CD8-positive, alpha-beta memory T cell (primary cell): ENCODE measurements at places on chromosomes 13 and 19.

GRCh38 chr19:45899919-45900589 lies 2.4 kb downstream of the MYPOP start:
- no peak overlapping the region for H3K27ac ChIP-seq
- H3K27me3 ChIP-seq = no peaks in the 10 kb centered on the region
- H3K36me3 ChIP-seq = no peaks in the 10 kb centered on the region
- no peak for DNase-seq
- no peak overlapping the region for H3K4me3 ChIP-seq
- peaks cover 16% of the 10 kb centered on the region for H3K4me1 ChIP-seq

DNA sequence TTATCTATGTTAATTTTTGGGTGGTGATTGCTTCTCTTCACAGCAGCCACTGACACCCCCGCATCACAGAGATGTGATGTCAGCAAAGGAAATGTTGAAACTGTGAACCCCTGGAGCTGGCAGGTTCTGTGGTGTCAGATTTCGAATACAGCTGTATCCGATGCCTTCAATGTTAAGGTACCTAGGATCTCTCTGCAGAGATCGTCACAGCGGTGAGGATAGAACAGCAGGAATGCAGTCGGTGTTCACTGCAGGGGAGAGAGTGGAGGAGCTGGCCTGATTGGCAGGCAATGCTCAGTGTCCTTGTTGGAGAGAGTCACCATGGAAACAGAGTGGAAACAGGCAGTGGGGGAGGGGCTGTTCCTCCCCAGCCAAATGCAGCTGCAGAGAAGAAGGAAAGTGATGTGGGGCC lies 79.5 kb upstream of the ZNF835 start:
- no peak overlapping the region for H3K27ac ChIP-seq
- DNase-seq = no peak
- no peaks in the 10 kb centered on the region for H3K36me3 ChIP-seq
- H3K27me3 ChIP-seq = no peaks in the 10 kb centered on the region
- no peak overlapping the region for H3K4me3 ChIP-seq

DNA sequence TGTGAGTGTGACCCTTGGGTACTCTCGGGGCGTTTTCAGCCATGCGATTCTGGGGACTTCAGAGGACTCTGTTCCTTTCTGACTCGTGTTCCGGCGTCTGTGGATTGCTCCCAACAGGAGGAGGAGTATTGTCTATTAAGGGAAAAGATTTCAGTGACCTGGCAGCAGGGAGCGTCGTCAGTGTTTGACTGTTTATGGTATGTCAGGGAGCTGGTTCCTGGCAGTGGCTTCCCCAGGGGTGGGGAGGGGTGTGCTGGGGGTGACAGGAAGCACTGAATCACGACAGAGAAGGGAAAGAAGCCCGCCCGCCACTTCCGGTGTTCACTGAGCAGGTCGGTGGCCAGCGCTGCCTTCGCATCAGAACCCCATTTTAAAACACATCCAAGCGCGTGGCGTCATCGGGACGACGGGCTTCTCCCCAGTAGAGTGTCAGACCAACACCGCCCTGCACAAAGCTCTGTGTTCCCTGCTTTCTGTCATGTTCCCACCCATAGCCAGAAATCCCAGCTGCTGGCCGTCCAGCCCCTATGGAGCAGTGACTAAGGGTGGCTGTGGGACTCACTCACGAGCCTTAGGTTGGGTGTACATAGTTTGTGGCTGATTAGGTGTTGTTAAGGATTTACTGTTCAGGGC lies 33.8 kb downstream of the COL4A2 start:
- no peaks in the 10 kb centered on the region for H3K27me3 ChIP-seq
- no peak overlapping the region for H3K27ac ChIP-seq
- DNase-seq = no peak
- peaks cover 21% of the 10 kb centered on the region for H3K4me1 ChIP-seq

DNA sequence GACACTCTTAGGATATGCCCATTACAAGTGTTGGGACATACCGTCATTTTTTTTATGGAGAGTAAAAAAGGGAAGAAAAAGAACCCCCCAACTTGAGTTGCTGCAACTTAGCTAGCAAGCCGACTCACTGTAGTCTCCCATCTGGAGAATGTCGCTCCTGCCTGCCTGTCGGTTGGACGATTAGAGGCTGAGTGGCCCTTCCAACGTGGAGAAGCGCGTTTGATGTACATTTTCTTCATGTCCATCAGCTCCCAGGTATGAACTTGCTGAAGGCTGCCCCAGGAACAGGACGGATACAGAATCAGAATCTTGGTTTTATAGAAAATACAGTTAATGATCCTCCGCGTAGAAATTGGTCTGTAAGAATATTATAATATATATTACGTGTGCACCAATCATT lies 189.0 kb upstream of the SOX1 start:
- no peak overlapping the region for H3K27ac ChIP-seq
- no peaks in the 10 kb centered on the region for H3K27me3 ChIP-seq
- no peak for DNase-seq
- no peaks in the 10 kb centered on the region for H3K4me1 ChIP-seq
- no peak overlapping the region for H3K4me3 ChIP-seq

DNA sequence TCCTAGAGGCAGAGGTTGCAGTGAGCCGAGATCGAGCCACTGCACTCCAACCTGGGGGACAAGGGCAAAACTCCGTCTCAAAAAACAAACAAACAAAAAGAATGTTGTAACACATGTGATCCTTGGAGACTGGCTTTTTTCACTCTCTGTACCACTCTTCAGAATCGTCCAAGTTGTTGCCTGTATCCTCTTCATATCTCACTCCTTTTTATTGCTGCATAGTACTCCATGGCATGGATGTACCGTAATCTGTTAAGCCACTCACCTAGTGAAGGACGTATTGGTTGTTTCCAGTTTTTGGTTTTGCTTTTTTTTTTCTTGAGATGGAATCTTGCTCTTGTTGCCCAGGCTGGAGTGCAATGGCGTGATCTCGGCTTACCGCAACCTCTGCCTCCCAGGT lies 7.0 kb upstream of the CD22 start:
- H3K27ac ChIP-seq = no peak overlapping the region
- DNase-seq = no peak
- H3K36me3 ChIP-seq = no peaks in the 10 kb centered on the region
- no peak overlapping the region for H3K4me3 ChIP-seq

DNA sequence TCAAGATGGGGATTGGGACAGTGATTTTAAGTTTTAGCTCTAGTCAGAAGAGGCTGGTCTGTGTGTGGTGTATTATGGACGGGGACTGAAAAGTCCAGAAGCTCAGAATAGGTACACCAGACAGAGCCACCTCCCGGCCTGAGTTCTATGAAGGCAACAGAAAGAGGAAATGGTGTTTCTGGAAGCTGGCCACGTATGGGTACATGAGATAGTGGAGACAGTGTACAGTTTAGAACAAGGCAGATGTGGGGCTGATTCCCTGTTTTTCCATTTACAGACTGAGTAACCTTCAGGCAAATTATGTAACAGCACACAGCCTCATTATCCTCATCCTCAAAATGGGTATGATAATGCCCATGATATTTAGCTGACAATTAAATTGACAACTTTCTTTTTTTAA lies 1.3 kb downstream of the ZNF175 start:
- no peaks in the 10 kb centered on the region for H3K27me3 ChIP-seq
- H3K36me3 ChIP-seq = peaks cover 5% of the 10 kb centered on the region
- no peak for DNase-seq
- peaks cover 17% of the 10 kb centered on the region for H3K4me1 ChIP-seq
- H3K4me3 ChIP-seq = peak overlapping the region; percentile 82
- H3K27ac ChIP-seq = peak overlapping the region; percentile 46

- no peaks in the 10 kb centered on the region for H3K4me1 ChIP-seq
- no peaks in the 10 kb centered on the region for H3K27me3 ChIP-seq
- no peak for DNase-seq
- no peak overlapping the region for H3K27ac ChIP-seq
These were observed 4.3 kb upstream of the ZNF813 start for GRCh38 chr19:53463263-53463662.

- no peak for DNase-seq
- no peak overlapping the region for H3K4me3 ChIP-seq
- no peaks in the 10 kb centered on the region for H3K27me3 ChIP-seq
- no peaks in the 10 kb centered on the region for H3K36me3 ChIP-seq
These were observed 56.2 kb downstream of the LATS2 start for GRCh38 chr13:21005193-21005592.

DNA sequence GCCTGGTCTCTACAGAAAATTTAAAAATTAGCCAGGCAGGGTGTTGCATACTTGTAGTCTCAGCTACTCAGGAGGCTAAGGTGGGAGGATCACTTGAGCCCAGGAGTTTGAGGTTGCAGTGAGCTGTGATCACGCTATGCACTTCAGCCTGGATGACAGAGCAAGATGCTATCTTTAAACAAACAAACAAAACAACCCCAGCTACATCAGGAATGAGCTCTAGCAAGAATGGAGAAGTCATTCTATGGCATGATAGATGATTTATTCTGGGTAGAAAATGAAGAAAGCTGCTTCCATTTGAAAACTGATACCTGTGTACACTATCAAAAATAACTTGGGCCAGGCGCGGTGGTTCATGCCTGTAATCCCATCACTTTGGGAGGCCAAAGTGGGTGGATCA lies 15.8 kb upstream of the SHISA2 start:
- no peak overlapping the region for H3K27ac ChIP-seq
- no peak for DNase-seq
- H3K4me3 ChIP-seq = no peak overlapping the region

DNA sequence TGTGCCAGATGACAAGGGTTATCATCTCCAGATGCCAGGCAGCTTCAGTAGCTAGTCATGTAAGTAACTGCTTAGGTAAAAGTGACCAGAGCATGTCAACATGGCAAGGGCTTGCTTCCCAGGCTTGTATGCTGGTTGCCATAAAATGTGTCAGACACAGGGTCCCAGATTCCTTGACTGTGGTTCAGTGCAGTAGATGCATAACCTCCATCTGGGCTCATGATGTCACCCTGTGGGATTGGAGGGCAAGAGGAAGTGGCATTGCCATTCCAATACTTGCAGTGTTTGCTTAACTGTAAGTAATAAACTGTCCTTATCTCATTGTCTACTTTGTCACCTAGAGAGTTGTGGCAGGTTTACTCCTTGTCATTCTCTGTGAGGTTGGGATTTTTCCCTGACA lies 226.8 kb downstream of the PCDH17 start:
- no peaks in the 10 kb centered on the region for H3K27me3 ChIP-seq
- no peaks in the 10 kb centered on the region for H3K36me3 ChIP-seq
- no peaks in the 10 kb centered on the region for H3K4me1 ChIP-seq
- no peak for DNase-seq
- H3K4me3 ChIP-seq = no peak overlapping the region

- H3K27me3 ChIP-seq = no peaks in the 10 kb centered on the region
- H3K4me3 ChIP-seq = no peak overlapping the region
- H3K4me1 ChIP-seq = no peaks in the 10 kb centered on the region
- H3K36me3 ChIP-seq = no peaks in the 10 kb centered on the region
- DNase-seq = no peak
These were observed 211.0 kb upstream of the ZNF536 start for GRCh38 chr19:30161021-30161655.

- no peaks in the 10 kb centered on the region for H3K27me3 ChIP-seq
- DNase-seq = no peak
- no peaks in the 10 kb centered on the region for H3K36me3 ChIP-seq
- no peak overlapping the region for H3K27ac ChIP-seq
- H3K4me1 ChIP-seq = no peaks in the 10 kb centered on the region
These were observed 25.6 kb upstream of the GAS6 start for GRCh38 chr13:113889467-113889866.

- no peak for DNase-seq
- H3K36me3 ChIP-seq = no peaks in the 10 kb centered on the region
- no peak overlapping the region for H3K4me3 ChIP-seq
- no peak overlapping the region for H3K27ac ChIP-seq
These were observed 3.4 kb upstream of the GRWD1 start for GRCh38 chr19:48442116-48443035.

GRCh38 chr13:95246292-95247082 lies 54.8 kb downstream of the ABCC4 start:
- H3K36me3 ChIP-seq = no peaks in the 10 kb centered on the region
- no peaks in the 10 kb centered on the region for H3K27me3 ChIP-seq
- no peaks in the 10 kb centered on the region for H3K4me1 ChIP-seq

DNA sequence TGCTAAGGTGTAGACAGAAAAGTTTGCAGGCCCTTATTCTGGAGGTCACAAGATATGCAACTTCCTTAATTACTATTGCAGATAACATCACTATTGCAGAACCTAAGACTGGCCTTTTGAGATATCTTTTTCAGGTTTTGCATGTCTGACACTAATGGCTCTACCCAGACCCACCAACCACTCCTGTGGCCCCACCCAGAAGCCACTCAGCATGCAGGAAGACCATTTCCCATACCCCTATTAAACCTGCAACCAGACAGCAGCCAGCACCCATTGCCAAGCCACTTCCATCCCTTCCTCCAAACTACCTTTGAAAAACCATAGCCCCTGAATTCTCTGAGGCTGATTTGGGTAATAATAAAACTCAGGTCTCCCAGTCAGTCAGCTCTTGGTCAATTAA lies 297.6 kb downstream of the SLITRK6 start:
- H3K27ac ChIP-seq = no peak overlapping the region
- no peak overlapping the region for H3K4me3 ChIP-seq
- no peaks in the 10 kb centered on the region for H3K4me1 ChIP-seq
- no peaks in the 10 kb centered on the region for H3K27me3 ChIP-seq

- no peaks in the 10 kb centered on the region for H3K36me3 ChIP-seq
- no peak overlapping the region for H3K27ac ChIP-seq
- H3K4me1 ChIP-seq = no peaks in the 10 kb centered on the region
- no peaks in the 10 kb centered on the region for H3K27me3 ChIP-seq
- no peak overlapping the region for H3K4me3 ChIP-seq
These were observed 286.7 kb upstream of the SLITRK6 start for GRCh38 chr13:86085890-86086289.

GRCh38 chr19:8333767-8334457 lies 9.2 kb downstream of the KANK3 start:
- H3K4me3 ChIP-seq = no peak overlapping the region
- H3K27me3 ChIP-seq = peaks cover 6% of the 10 kb centered on the region

GRCh38 chr19:35501684-35502083 lies 11.4 kb upstream of the KRTDAP start:
- H3K27me3 ChIP-seq = no peaks in the 10 kb centered on the region
- DNase-seq = no peak
- H3K27ac ChIP-seq = no peak overlapping the region
- no peaks in the 10 kb centered on the region for H3K4me1 ChIP-seq
- H3K4me3 ChIP-seq = no peak overlapping the region

- no peak for DNase-seq
- H3K36me3 ChIP-seq = no peaks in the 10 kb centered on the region
- H3K4me3 ChIP-seq = no peak overlapping the region
- no peak overlapping the region for H3K27ac ChIP-seq
- no peaks in the 10 kb centered on the region for H3K4me1 ChIP-seq
- H3K27me3 ChIP-seq = no peaks in the 10 kb centered on the region
These were observed 57.4 kb downstream of the ZNF728 start for GRCh38 chr19:22945560-22945959.

GRCh38 chr13:112902101-112902651 lies 66.8 kb upstream of the MCF2L start:
- no peaks in the 10 kb centered on the region for H3K27me3 ChIP-seq
- H3K4me3 ChIP-seq = no peak overlapping the region
- no peak for DNase-seq
- no peaks in the 10 kb centered on the region for H3K36me3 ChIP-seq

- no peaks in the 10 kb centered on the region for H3K4me1 ChIP-seq
- no peaks in the 10 kb centered on the region for H3K27me3 ChIP-seq
- DNase-seq = no peak
- H3K36me3 ChIP-seq = no peaks in the 10 kb centered on the region
- H3K27ac ChIP-seq = no peak overlapping the region
These were observed 1385.8 kb downstream of the PCDH9 start for GRCh38 chr13:65844266-65844841.

- no peak for DNase-seq
- H3K36me3 ChIP-seq = no peaks in the 10 kb centered on the region
- peaks cover 13% of the 10 kb centered on the region for H3K4me1 ChIP-seq
- H3K27me3 ChIP-seq = no peaks in the 10 kb centered on the region
These were observed 110.5 kb downstream of the LRCH1 start for GRCh38 chr13:46663206-46664037.

- H3K36me3 ChIP-seq = no peaks in the 10 kb centered on the region
- H3K27me3 ChIP-seq = peaks cover 17% of the 10 kb centered on the region
- H3K27ac ChIP-seq = no peak overlapping the region
- DNase-seq = peak; percentile 24
These were observed 38.4 kb upstream of the TCF3 start for GRCh38 chr19:1690699-1691307.
